ENCODE measurements at places on chromosomes 5 and 9. TPM values are rescaled to one million over a fixed set of nuclear protein-coding genes. Genes with fewer than 3 reads are reported as not detected.

Gene LURAP1L
- 49.0 TPM for total RNA-seq

Gene COMMD10
- 26.4 TPM for total RNA-seq

Gene ADRA1B
- 0.43 TPM for total RNA-seq

Gene PTPRD
- total RNA-seq: 7.1 TPM

Gene NEUROG1
- total RNA-seq: not detected

Gene CCNJL
- total RNA-seq: 0.86 TPM

Gene RAPGEF1
- 22.9 TPM for total RNA-seq

Gene ACSL6
- not detected for total RNA-seq

Gene SNCAIP
- 19.0 TPM for total RNA-seq

Gene TAF11L2
- total RNA-seq: not detected

Gene INSL4
- total RNA-seq: not detected

Gene C5orf34
- 3.9 TPM for total RNA-seq

Gene LCP2
- total RNA-seq: not detected

Gene SUSD3
- 3.2 TPM for total RNA-seq

Gene LCNL1
- 3.5 TPM for total RNA-seq

Gene SKP1
- total RNA-seq: 164 TPM

Gene AGXT2
- total RNA-seq: under 0.01 TPM

Gene LCN12
- not detected for total RNA-seq

Gene GABBR2
- total RNA-seq: under 0.01 TPM

Gene SLC4A9
- not detected for total RNA-seq

Gene WNT8A
- total RNA-seq: not detected

Gene GTF2H2
- 27.1 TPM for total RNA-seq

Gene PDZD2
- total RNA-seq: 0.97 TPM

Gene CXCL14
- not detected for total RNA-seq
